Esophagus muscularis mucosa (tissue), 4 donors: ENCODE measurements at places on chromosomes 13 and 19. TPM values are rescaled to one million over a fixed set of nuclear protein-coding genes. Genes with fewer than 3 reads are reported as not detected.

DNA sequence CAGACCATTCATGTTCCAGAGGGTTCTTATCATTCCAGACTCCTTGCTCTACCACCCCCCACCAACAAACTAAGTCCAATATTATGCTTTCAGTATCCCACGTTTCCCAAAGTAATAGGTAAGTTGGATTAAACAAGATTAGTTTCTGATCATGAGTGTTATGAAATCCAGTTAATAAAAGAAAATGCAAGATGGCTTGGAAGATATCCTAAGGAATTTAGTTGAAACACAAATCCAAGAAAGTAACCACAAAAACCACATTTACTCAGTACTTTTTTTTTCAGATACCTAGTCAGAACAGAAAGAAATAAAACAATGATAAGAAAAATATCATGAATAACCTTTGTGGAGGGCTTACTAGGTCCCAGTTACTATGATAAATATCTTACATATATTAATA lies 119.4 kb upstream of the MIR17HG start:
- no peaks in the 10 kb centered on the region for H3K4me1 ChIP-seq
- no peak for DNase-seq
- no peaks in the 10 kb centered on the region for H3K27me3 ChIP-seq
- no peaks in the 10 kb centered on the region for H3K36me3 ChIP-seq
- no peak overlapping the region for H3K4me3 ChIP-seq

The OVOL3 gene
- total RNA-seq, result not detected

DNA sequence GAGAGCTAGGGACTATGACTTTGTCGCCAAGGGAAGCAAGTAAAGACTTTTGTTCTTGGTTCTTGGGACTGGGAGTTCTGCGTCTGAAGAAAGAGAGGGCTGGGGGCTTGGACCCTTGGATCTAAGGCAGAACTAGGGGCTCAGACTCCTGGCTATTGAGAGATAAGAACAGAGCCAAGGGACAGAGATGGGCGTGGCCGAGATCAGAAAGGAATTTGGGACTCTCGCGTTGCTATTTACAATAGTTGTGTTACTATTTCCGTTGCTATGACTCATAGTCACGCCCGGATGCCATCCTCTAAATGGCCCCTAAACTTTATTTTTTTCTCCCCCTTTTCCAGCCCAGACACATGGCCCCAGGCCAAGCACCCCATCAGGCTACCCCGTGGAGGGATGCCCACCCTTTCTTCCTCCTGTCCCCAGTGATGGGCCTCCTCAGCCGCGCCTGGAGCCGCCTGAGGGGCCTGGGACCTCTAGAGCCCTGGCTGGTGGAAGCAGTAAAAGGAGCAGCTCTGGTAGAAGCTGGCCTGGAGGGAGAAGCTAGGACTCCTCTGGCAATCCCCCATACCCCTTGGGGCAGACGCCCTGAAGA lies 759 bp downstream of the PPP1R15A start:
- H3K36me3 ChIP-seq, result peaks cover 8% of the 10 kb centered on the region
- H3K4me3 ChIP-seq, result peak overlapping the region; percentile 64
- H3K27me3 ChIP-seq, result no peaks in the 10 kb centered on the region
- peak overlapping the region; percentile 94 for H3K27ac ChIP-seq
- peaks cover 41% of the 10 kb centered on the region for H3K4me1 ChIP-seq

DNA sequence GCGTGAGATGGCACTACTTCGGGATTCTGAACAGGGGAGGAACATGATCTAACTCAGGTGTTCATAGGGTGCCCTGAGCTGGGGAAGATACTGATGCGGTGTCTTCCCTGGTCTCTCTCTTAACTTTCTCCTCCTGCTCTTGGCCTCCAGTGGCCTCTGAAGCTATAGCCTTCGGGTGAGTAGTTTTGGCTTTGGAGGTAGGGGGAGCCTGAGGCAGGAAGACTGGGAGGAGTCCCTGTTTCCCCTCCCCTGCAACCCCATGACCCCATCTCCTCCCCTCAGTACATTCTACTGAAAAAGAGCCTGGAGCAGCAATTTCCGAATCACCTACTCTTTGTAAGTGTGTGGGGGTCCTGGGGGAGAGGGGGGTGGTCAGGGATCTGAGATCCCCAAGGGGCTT lies 3.5 kb downstream of the SELENOV start:
- peaks cover 17% of the 10 kb centered on the region for H3K4me1 ChIP-seq
- H3K27ac ChIP-seq, result no peak overlapping the region
- peaks cover 27% of the 10 kb centered on the region for H3K27me3 ChIP-seq
- H3K36me3 ChIP-seq, result no peaks in the 10 kb centered on the region
- no peak overlapping the region for H3K4me3 ChIP-seq

The ZNF837 gene
- total RNA-seq, result 3.7 TPM

- no peaks in the 10 kb centered on the region for H3K27me3 ChIP-seq
- H3K27ac ChIP-seq, result no peak overlapping the region
- DNase-seq, result no peak
- H3K36me3 ChIP-seq, result peaks cover 93% of the 10 kb centered on the region
Measured at GRCh38 chr19:34224996-34225658, 29.2 kb upstream of the GARRE1 start.

DNA sequence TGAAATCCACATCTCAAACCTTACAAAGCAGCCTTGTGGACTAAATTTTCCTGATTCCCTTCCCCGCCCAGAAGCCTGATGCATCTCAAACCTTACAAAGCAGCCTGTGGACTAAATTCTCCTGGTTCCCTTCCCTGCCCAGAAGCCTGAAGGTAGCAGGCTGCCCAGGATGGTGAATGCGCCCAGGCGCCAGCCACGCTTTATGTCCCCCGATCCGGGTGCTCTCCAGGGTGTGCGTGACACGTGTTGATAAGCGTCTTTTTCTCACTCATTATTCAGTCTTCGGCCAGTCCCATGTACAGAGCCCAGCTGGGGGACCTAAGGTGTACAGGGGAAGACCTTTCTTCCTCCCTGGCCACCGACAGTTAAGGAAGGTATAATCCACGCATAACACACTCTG lies 31.8 kb downstream of the LAMP1 start:
- no peaks in the 10 kb centered on the region for H3K27me3 ChIP-seq
- no peak overlapping the region for H3K4me3 ChIP-seq
- peaks cover 22% of the 10 kb centered on the region for H3K36me3 ChIP-seq
- H3K27ac ChIP-seq, result no peak overlapping the region
- DNase-seq, result no peak

The SLC17A7 gene
- 0.83 TPM for total RNA-seq

DNA sequence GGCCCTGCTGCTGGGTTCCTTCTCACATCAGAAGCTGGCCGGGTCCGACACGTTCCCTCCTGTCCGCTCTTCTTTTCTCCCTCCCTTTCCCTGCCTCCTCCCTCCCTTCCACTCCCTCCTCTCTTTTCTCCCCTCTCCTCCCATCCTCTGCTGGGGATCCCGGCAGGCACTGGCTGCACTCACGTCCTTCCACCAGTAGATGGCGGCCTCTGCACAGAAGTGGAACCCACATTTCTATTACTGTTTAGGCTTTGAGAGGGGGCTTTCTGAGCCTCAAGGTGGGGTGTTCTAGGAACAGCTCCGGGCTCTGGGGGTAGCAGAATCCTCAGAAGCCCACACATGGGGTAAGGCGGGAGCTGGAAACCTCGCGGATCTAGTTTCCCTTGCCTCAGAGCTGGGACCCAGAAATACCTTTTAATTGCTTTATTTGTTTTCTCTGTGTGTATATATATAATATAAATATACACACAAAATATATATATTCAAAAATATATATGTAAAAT lies 294.2 kb downstream of the ZNF536 start:
- DNase-seq, result no peak
- no peaks in the 10 kb centered on the region for H3K36me3 ChIP-seq
- peaks cover 7% of the 10 kb centered on the region for H3K27me3 ChIP-seq
- H3K4me3 ChIP-seq, result no peak overlapping the region
- peaks cover 37% of the 10 kb centered on the region for H3K4me1 ChIP-seq
- H3K27ac ChIP-seq, result no peak overlapping the region

- H3K27ac ChIP-seq, result no peak overlapping the region
- no peaks in the 10 kb centered on the region for H3K27me3 ChIP-seq
- peaks cover 9% of the 10 kb centered on the region for H3K36me3 ChIP-seq
Measured at GRCh38 chr19:10724573-10725071, 6.7 kb downstream of the DNM2 start.

The GIPR gene
- not detected for total RNA-seq

The FFAR2 gene
- total RNA-seq, result not detected

- H3K27ac ChIP-seq, result peak overlapping the region; percentile 66
- no peak for DNase-seq
- no peak overlapping the region for H3K4me3 ChIP-seq
- H3K4me1 ChIP-seq, result peaks cover 100% of the 10 kb centered on the region
- no peaks in the 10 kb centered on the region for H3K36me3 ChIP-seq
Measured at GRCh38 chr19:15296353-15296752, 36.0 kb downstream of the BRD4 start.

The CD209 gene
- 7.9 TPM for total RNA-seq

- no peak overlapping the region for H3K27ac ChIP-seq
- no peak for DNase-seq
- no peak overlapping the region for H3K4me3 ChIP-seq
- no peaks in the 10 kb centered on the region for H3K4me1 ChIP-seq
Measured at GRCh38 chr19:15390814-15391213, 11.2 kb upstream of the AKAP8 start.
